ENCODE measurements at places on chromosomes 4 and X.
A peak's percentile ranks its signal among the peaks of the same experiment; 100 is the strongest.

- no peak for DNase-seq
These were observed 2268.3 kb downstream of the ARAP2 start for GRCh38 chr4:33975995-33976394.

DNA sequence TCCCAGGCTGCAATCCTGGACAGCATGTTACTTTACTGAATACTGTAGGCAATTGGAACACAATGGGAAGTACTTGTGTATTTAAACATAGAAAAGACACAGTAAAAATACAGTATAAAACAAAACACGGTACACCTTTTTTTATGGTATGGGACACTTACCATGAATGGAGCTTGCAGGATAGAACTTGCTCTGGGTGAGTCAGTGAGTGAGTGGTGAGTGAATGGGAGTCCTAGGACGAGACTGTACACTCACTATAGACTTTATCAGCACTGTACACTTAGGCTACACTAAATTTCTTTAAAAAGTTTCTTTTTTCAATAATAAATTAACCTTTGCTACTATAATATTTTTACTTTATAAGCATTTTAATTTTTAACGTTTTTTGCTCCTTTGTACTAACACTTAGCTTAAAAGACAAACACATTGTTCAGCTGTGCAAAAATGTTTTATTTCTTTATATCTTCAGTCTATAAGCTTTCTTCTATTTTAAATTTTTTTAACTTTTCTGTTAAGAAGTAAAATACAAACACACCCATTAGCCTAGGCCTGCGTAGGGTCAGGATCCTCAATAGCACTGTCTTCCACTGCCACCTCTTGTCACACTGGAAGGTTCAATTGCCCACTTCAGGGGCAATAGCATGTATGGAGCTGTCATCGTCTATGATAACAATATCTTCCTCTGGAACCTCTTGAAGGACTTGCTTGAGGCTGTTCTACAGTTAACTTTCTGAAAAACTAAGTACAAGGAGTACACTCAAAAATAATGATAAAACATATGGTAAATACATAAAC lies 293.5 kb upstream of the FSTL5 start:
- DNase-seq: no peak

DNA sequence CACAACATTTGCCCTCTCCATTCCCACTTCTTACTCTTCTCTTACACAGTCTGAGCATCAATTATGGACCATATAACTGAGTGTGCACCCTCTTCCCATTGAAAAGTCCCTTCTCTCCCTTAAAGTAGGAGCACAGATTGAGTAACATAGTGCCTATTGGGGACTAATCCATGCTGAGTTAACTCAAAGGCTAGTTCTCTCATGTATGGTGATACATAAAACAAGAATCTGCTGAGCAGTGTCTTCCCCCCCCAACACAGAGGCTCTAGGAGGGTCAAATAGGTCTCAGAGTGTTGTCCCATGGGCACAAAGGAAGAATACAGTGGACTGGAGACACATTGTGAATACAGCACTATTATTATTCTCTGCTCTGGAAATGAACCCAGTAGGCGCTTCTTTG lies 274.6 kb upstream of the BOD1L1 start:
- DNase-seq: no peak

- no peak for DNase-seq
These were observed 192.8 kb downstream of the SMIM20 start for GRCh38 chr4:26106776-26107175.

GRCh38 chrX:130080791-130081367 lies 29.4 kb downstream of the ELF4 start:
- no peak for DNase-seq

GRCh38 chr4:73648478-73648877 lies 28.2 kb upstream of the RASSF6 start:
- no peak for DNase-seq

DNA sequence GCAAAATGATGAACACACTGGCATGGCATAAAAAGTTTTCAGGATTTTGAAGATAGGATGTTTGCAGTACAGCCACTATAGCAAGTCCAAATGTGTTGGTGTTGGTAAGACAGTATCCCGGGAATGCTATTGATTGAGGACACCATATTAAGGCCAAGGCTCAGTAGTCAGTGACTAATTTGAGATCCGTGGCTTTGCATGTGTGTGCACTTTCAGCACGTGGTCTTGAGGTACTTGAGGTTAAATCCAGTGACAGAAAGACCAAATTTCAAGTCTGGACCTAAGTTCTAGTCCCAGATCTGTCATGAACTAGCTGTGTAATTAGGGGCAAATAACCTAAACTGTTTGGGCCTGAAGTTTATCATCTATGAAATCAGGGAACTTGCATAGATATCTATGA lies 76.5 kb upstream of the ETNPPL start:
- no peak for DNase-seq

- DNase-seq: no peak
These were observed 2.8 kb downstream of the AREG start for GRCh38 chr4:74447636-74448233.

DNA sequence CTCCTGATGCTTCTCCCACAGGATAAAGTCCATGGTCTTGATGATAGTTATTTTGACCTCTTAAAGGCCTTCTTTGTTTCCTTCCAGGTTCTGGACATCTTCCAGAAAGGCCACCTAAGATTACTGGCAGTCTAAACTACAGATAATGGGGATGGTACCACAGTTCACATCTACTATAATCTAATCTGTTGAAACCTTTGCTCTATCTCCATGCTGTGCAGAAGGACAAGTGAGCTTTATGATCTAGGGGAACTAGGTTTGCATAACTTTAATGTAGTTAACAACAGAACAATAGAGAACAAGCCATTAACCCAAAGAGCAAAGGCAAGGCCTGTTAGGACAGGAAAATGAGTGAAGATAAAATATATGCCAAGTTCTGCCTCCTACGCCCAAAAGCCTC lies 103.9 kb upstream of the KLHL13 start:
- no peak for DNase-seq

- DNase-seq: peak; percentile 38
These were observed 59.9 kb upstream of the FAM241A start for GRCh38 chr4:112085156-112086035.

Data from Kasumi-1 (cell line).